NCI-H82 (cell line): ENCODE measurements at places on chromosomes 11 and 22.

DNA sequence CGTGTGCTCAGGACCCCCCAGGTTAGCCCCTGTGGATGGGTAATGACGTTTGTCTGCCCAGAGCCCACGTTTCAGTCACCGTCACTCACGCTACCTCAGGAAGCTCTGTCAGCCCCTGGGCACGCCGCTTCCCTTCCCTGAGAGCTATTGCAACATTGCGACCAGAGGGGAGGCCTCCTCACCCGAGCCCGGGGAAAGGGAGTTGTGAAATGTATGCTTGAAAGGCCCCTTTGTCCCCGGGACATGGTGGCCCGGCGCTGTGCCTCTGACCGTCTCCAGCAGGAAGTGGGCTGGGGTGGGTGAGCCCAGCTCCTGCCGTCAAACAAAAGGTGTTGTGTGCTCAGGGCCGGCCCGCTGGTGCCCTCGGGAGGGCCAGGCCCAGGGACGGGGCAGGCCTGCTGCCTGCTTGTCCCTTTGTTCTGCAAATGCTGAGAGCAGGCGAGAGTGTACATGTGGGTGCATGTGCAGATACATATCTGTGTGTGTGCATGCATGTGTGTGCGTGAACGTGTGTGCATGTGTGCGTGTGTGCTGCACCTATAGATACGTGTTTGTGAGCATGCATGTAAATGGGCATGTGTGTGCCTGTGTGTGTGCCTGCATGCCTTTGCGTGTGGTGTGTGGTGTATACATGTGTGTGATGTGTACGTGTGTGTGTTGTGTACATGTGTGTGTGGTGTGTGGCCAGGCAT is 1125.0 kb downstream of the BRD1 start:
- no peak for DNase-seq

DNA sequence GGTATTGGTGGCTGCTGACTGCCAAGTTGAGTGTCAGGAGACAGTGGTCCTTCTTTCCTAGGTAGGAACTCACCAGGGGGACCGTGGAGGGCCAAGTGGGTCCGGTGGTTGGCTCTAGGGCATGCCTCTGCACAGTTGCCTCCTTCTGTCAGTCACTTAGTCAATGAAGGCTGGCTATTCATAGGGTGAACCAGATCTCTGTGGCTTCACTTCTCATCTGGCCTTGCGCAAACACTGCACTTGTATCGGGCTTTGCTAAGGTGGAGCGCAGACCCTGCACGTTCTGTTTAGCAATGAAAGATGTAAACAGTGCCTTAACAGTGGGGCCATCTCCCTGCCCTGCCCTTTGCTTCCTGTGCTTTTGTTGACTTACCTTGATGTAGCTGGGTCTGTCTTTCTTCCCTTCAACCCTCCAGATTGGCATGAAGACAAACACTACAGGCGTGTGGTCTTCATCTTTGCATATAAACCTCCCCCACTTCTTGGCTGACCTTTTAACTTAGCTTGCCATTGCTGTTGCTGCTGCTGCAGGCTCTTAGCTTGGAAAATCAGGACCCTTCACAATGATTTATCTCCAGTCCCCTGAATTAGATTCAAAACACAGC is 6.7 kb upstream of the SORL1-AS1 start:
- no peak for DNase-seq

DNA sequence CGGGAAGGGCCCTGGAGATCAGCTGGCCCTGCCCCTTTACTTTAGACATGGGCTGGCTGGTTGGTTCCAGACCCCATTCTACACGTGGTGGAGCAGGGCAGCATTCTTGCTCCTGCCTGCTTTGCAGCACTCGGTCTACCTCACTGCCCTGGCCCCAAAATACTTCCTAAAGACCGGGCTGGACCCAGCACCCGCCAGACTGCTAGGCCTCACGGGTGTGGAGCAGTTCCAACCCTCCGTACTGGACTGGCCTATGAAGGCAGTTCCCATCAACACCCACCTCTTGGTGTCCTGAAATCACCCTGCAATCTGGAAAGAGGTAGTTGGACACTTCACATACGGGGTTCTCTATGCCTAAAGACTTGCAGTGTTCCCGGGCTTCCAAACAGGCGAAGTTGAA is 6.4 kb downstream of the MCAT start:
- DNase-seq = no peak

- no peak for DNase-seq
These were observed 62.6 kb downstream of the CWC15 start for GRCh38 chr11:94910779-94911178.

- DNase-seq = peak; percentile 6
These were observed 27.2 kb downstream of the CSF2RB start for GRCh38 chr22:36940676-36941075.

- no peak for DNase-seq
These were observed 259.4 kb downstream of the SWAP70 start for GRCh38 chr11:9923280-9923679.

GRCh38 chr22:29668673-29669072 is 51.1 kb upstream of the CABP7 start:
- no peak for DNase-seq
